ENCODE measurements at places on chromosomes 13 and 19.

DNA sequence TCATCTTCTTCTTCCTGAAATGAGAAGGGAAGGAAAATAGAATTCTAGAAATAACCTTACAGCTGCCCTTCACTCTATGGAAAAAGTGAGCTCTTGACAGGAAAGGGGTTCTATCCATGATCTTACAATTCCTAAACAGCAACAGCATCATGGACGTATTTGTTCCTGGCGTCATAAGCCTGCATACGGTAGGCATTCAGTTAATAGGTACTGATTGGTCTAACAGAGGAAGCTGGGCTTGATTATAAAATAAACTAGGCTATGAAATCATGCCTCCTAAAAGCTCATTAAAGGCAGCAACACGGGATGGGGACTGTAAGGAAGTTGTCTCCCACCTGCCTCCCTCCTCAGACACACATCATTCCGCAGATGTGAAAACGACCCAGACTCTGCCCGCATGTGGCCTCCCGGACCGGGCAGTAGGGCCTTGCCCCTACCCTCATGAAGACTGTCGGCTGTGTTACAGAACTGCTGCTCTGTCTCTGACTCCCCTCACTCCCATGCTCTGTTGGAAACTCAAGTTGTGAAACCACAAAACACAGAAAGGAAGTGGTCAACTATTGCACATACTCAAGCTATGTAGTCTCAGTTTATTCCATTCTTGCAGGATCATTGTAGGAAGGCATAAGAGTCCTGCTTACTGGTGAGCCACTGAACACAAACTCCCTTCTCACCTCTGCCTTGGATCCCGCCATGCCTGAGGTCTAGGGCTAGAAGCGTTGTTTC, 129.8 kb downstream of the DLEU7 start:
- DNase-seq: no peak

- DNase-seq: no peak
These were observed 79.5 kb downstream of the TEX29 start for GRCh38 chr13:111399776-111400538.

- no peak for DNase-seq
These were observed 9.9 kb downstream of the COL4A1 start for GRCh38 chr13:110297011-110297410.

- no peak for DNase-seq
These were observed 899.3 kb downstream of the UQCRFS1 start for GRCh38 chr19:28313633-28314032.

GRCh38 chr13:98839856-98840769, 87.6 kb upstream of the SLC15A1 start:
- no peak for DNase-seq

All from stimulated activated CD4-positive, alpha-beta T cell treated with anti-CD3 and anti-CD28 coated beads, Interleukin-15, amount 100 ng/mL, for 1 hour (primary cell).